Activated CD8-positive, alpha-beta T cell treated with anti-CD3 and anti-CD28 coated beads, Interleukin-2, amount 10 ng/mL, durations not matched to agents 7 days and 5 days (primary cell): ENCODE measurements at places on chromosomes 4 and X. TPM values are rescaled to one million over a fixed set of nuclear protein-coding genes. Genes with fewer than 3 reads are reported as not detected.

DNA sequence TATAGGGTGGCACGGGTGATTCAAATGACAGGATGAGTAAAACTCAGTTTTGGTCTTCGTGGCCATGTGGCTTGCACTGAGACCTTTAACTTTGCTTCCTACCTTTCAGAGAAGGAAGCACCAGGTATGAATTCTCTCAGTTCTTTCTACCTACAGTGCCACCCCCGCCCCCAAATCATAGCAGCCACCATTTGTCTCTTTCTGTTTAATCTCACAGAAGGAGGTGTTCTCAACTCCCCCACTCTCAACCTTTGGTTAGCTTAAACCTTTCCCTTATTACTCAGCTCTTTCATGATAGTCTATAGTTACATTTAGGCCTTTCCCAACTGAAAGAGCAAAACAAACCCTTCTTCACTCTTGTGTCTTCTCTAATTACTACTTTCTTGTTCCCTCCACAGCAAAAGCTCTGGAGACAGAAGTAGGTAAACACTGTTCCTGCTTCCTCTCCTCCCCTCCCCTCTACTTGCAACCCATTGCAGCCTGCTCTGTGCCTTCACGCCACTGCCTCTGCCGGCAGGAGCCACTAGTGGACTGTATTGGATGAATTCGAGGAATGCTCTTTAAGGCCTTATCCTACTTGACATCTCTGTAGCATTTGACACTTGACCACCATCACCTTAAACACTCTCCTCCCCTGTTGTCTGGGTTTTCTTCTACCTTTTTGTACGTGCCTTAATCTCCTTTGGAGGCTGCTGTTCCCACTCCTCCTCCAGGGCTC is 123.7 kb downstream of the AFF1 start:
- peak; percentile 27 for DNase-seq

GRCh38 chr4:71009086-71009485 is 15.6 kb downstream of the DCK start:
- DNase-seq = no peak

The GLUD2 gene
- 0.60 TPM for total RNA-seq

The GUCY1A1 gene
- 0.21 TPM for total RNA-seq
